ENCODE measurements at places on chromosomes 3 and 15.
A peak's percentile ranks its signal among the peaks of the same experiment; 100 is the strongest.

GRCh38 chr15:62344806-62345539, 179.9 kb upstream of the C2CD4B start:
- peak; percentile 76 for DNase-seq

DNA sequence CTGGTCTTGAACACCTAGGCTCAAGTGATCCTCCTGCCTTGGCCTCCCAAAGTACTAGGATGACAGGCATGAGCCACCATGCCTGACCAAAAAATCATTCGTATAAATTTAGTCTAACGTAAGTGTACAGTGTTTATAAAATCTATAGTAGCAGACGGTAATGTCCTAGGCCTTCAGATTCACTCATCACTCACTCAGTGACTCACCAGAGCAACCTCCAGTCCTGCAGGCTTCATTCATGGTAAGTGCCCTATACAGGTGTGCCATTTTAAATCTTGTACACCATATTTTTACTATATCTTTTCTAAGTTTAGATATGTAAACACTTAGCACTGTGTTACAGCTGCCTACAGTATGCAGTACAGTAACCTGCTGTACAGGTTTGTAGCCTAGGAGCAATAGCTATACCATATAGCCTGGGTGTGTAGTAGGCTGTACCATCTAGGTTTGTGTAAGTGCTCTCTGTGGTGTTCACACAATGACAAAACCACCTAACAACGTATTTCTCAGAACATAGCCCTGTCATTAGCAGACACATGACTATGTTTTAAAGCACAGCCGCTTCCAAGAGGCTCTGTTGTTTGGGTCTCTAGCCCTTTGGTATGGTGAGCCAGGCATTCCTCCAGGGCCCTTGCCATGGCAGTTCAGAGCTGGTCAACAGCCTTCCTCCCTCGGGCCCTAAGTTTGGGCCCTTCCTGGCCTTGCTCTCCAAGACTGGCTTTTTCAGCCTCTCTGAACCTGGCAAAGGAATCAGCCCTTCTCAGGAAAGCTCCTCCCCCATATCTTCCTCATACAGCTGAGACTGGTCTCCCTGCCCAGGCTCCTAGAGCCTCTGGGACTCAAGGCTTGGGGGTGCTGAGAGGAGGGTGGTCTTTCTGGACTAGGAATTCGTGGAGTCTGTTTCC, 1.9 kb upstream of the CCDC9B start:
- no peak for DNase-seq

- DNase-seq = peak; percentile 11
Observed at GRCh38 chr3:134619301-134619615, 31.6 kb downstream of the KY start.

DNA sequence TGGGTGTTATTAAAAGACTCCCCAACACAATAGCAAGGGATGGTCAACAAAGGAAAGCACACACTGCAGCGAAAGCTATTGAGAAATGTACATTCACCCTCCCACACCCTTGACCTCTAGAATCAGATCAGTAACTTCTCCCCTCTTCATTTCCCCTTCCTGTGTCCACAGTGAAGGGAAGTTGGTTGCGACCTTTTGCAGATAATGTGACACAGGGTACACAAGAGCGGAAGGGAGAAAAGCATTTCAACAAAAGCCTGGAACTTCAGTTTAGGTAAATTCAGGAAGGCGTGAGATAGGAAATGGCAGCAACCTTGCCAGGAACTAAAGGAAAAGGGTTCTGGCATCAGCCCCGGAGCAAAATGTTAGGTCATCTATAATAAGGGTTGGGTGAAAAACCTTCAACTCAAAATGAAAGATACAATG, 899.8 kb downstream of the MCTP2 start:
- no peak for DNase-seq

DNA sequence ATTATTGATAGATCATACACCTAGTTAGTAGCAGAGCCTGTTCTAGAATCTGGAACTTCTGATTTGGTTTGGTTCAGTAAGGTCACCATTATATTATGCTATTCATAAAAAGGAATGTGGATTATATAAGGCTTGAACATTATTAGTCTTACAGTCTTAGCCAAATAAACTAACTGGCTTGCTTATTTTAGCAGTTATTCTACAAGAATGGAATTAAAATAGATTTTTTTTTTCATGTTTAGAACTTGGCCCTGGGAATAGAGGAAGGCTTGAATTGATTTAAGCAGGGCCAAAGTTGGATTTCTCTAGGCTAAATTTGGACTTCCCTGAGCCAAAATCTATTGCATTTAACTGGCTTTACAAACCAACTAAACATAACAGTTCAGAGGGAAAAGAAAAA, 24.4 kb downstream of the DTWD1 start:
- no peak for DNase-seq

DNA sequence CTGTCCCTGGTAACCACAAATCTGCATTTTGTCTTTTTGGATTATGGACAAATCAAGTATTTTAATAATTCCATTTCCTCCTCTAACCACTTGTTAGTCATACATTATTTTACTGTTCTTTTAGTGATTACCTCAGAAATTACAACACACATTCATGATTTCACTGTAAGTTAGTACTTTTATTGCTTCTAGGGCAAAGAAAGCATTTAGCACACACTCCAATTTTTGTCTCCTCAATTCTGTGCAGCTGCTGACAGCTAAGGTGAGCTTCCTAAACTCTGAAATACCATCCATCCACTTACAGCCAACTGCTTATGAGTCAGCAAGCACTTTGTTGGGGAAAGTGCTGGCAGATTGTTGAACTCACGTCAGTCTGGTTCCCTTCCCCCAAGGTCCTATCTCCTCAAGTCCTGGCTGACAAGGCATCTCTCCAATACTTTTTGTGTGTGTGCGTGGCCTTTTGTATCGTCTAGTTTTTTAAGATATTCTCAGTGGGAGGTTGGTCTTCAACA, 49.4 kb upstream of the TNFAIP8L3 start:
- DNase-seq = no peak

GRCh38 chr3:115146418-115147328, at the start of gene ZBTB20:
TSS of gene ZBTB20 (minus strand) at chr3:115147288.
- peak; percentile 81 for DNase-seq

DNA sequence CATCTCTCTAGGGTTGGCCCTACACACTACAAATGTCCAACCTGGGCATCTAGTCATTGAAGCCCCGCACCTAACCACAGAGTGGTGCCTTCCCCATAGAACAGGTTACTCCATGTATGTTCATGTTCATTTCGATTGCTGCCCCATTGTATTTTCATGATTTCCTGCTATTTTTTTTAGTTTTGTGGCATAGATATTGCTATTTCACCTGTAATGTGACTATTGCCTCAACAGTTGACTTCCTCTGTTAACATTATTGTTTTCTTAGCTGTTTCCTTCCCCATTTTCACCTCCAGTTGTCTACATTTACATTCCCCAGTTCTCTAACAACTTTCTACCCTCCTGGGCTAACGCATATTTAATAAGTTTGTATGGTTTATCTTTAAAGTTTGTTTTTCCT, 137.7 kb upstream of the RBMS3 start:
- no peak for DNase-seq

DNA sequence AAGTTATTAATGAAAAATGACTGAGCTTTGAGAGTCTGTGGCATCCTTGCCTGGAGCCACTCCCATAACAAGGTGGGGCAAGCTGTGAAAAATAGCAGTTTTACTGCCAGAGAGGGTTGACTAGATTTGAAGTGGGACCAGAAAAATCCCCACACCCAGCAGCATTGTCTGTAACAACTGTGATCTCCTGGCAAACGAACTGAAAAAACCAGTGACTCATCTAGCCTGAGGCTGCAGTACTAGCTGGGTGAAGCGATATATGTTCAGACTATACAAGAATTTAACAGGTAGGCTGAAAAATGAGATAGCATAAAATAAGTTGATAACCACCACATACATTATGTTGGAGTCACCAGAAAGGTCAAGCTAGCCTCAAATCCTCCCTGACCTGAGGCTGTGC, 64.0 kb downstream of the DPH6 start:
- no peak for DNase-seq

GRCh38 chr3:10349801-10350200, 28.9 kb upstream of the SEC13 start:
- DNase-seq = no peak

DNA sequence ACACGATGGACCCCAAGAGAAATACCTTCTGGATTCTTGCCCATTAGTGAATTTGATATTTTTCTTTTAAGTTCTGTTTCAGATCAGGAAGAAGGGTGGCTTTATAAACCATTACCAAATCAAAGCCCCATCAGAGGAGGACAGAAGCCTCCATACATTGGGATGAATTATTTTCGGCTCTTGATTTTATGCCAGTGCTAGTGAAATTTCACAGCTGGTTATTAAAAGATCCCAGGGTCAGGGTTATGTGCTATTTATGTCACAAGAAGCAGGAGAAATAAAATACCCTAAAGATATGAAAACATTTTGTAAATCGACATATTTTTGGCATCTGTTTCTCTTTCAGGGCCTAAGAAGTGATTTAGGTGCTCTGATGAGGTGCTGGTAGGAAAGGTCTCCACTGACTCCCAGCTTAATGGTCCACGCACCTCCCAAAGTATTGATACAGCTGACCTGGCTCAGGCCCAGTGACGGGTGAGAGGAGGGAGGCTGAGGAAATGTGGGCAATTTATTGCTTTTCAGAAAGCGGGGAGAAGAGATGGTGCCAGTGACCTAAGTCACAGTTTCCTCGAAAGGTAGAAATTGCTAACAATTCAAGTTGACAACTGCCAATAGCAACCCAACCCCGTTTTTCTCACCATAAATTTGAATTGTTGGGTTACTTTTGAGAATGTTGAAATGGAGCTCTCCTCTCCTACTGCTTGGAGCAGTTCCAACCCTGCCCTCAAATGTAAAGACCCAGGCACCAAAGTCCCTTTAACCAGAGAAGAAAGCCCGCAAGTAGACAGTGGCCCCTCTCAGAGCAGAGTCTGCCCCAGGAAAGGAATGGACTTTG, 315.6 kb upstream of the NR2E3 start:
- DNase-seq = no peak

GRCh38 chr3:168476360-168476980, 380.7 kb upstream of the GOLIM4 start:
- peak; percentile 55 for DNase-seq

- DNase-seq = no peak
Observed at GRCh38 chr3:45947361-45947760, 4.1 kb downstream of the CXCR6 start.

DNA sequence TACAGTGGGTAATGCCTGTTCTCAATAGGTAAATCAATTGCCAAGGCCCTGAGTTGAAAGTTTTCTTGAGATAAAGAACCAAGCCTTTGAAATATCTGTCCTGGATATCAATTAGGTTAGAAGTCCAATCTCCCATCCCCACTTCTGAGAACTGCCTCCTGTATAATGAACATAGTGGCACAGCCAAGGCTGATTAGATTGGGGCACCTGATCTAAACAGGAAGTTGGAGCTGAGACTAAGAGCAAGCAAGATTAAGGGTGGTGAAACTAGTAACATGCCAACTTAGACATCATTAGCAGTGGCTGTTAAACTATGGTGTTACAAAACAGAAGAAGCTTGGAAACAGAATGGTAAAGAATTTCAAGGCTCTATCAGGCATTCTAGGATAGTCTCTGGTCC, 137.7 kb upstream of the TMEM108 start:
- DNase-seq = no peak

GRCh38 chr3:98580401-98581386, 12.7 kb downstream of the CPOX start:
- DNase-seq = no peak

- DNase-seq = no peak
Observed at GRCh38 chr3:187811585-187812250, 66.5 kb upstream of the BCL6 start.

DNA sequence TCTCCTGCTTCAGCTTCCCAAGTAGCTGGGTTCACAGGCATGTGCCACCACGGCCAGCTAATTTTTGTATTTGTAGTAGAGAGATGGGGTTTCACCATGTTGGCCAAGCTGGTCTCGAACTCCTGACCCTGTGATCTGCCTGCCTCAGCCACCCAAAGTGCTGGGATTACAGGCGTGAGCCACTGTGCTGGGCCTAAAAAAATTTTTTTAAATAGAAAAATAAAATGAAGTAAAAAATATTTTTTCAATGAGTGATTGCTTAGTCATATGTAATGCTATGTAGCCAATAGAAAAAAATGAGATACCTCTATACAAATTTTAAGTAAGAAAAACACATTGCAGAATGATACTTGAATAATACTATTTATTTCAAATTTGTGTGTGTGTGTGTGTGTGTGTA, 27.9 kb upstream of the SLC30A4 start:
- no peak for DNase-seq

- DNase-seq = no peak
Observed at GRCh38 chr3:16468002-16468335, 45.5 kb downstream of the RFTN1 start.

- no peak for DNase-seq
Observed at GRCh38 chr3:14376348-14377043, 25.9 kb upstream of the SLC6A6 start.

DNA sequence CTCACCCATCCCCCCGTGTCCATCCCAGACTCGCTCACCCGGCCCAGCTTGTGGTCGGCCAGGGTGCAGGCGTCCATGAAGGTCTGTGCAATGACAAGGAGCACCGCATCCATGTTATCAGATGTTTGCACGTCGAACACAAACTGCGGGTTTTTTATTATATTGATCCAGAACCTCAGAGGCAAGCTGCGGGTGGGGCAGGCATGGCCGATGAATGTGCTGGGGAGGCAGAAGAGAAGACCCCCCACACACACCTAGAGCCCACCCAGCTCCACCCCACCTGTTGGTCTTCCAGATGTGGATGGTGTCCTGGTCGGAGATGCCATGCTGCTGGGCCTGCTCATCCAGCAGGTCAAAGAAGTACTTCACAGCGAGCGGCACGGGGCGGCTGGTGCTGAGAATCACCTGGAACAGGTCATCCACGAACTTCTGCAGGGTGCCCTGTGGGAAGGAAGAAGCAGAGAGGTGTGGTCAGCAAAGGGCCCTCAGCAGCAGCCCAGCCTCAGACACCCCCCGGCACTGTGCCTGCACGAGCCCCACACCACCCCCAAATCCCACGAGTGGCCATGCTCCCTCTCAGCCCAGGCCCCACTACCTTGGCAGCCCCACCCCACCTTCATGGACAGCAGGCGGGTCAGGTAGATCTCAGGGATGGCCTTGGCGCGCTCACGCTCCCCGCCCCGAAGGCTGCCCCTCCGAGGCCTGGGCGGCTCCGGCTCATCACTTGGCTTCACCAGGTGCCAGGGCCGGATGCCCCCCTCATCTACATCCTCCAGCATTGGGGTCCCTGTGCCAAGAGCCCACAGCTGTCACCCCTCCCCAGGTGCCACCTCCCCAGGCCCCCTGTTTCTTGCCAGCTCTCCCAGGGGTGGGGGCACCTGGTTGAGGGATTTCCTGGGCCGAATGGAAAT, 20.3 kb downstream of the PLXNB1 start:
- DNase-seq = no peak

- DNase-seq = peak; percentile 38
Observed at GRCh38 chr3:78101384-78101783, 1061.5 kb downstream of the ROBO2 start.

DNA sequence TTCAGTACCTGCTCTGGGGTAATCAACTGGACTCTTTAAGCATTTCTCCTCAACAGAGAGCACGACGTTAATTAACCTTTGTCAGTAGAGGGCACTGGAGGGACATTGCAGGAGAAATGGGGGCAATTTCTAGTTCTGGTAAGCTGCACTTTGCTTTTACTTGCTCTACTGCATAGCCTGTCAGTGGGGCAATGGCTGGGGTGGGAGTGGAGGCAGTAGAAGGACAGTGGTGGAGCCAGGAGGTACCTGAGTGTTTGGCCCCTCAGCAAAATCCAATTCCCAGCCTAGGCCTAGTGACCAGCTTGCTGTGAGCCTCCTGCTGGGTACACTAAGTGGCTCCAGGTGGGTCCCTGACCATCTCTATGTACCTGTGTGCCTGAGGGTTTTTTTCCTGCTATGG, 18.3 kb upstream of the MED12L start:
- no peak for DNase-seq

GRCh38 chr3:513301-513700, 316.7 kb downstream of the CHL1 start:
- DNase-seq = no peak

Data from retina (tissue), 1 donor.